NCI-H748 treated with DMSO at 0.1 percent for 48 hours (cell line): ENCODE measurements at places on chromosomes 11 and 22.

GRCh38 chr22:49799431-49800075 lies 28.1 kb downstream of the BRD1 start:
- no peak for DNase-seq

GRCh38 chr11:61107888-61108287 lies 5.6 kb downstream of the CD5 start:
- DNase-seq, result no peak

- DNase-seq, result no peak
Observed at GRCh38 chr11:90766121-90766520, 543.3 kb upstream of the CHORDC1 start.

GRCh38 chr11:122085712-122086111 lies 30.3 kb downstream of the BLID start:
- DNase-seq, result no peak

- no peak for DNase-seq
Observed at GRCh38 chr11:118677977-118678376, 1.5 kb downstream of the TREH start.
